ENCODE measurements at places on chromosomes 4 and X. TPM values are rescaled to one million over a fixed set of nuclear protein-coding genes. Genes with fewer than 3 reads are reported as not detected.

GRCh38 chrX:111411983-111412382 is at the start of gene DCX:
Gene DCX, minus strand, starts transcription at chrX:111412192. Its CDS starts 1,794 bp downstream, at chrX:111410398.
- H3K4me1 ChIP-seq: no peaks in the 10 kb centered on the region
- no peaks in the 10 kb centered on the region for H3K27me3 ChIP-seq

FAM53A gene
- 1.4 TPM for total RNA-seq

UGT2A3 gene
- total RNA-seq: 55.4 TPM

DNA sequence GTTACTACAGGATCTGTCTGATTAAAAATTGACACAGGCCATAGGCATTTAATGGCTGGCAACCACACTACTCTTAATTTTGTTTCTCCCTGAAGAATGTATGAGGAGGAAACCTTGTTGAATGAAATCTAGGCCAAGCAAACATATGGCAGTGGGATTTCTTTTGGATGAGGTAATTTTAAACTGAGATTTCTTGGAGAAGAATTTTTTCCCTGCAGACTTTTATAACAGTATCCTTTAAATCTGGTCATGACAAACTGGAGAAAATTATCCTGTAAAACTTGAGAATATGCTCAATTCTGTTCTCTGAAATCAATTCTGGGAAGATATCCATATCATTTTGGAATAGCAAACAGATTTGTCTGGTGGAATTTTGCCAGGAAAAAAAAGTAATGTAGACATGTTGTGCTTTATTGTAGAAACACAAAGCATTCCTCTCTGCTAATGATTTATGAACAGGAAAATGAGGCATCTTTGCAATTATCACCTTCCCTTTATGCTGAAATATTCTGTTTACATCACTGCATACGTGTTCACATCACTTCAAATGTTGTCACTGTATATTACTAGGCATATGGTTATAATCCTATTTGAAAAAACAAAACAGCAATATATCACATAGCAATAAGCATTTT is 108.3 kb upstream of the ARSJ start:
- no peak for DNase-seq
- H3K4me3 ChIP-seq: no peak overlapping the region
- H3K27ac ChIP-seq: no peak overlapping the region
- no peaks in the 10 kb centered on the region for H3K36me3 ChIP-seq
- H3K27me3 ChIP-seq: no peaks in the 10 kb centered on the region

GRCh38 chr4:173860094-173860493 is 330.1 kb upstream of the HAND2 start:
- no peaks in the 10 kb centered on the region for H3K4me1 ChIP-seq
- no peak overlapping the region for H3K27ac ChIP-seq
- no peaks in the 10 kb centered on the region for H3K27me3 ChIP-seq
- H3K36me3 ChIP-seq: no peaks in the 10 kb centered on the region
- DNase-seq: no peak
- no peak overlapping the region for H3K4me3 ChIP-seq

- H3K4me1 ChIP-seq: peaks cover 4% of the 10 kb centered on the region
- H3K27ac ChIP-seq: no peak overlapping the region
- no peak for DNase-seq
- H3K4me3 ChIP-seq: no peak overlapping the region
- no peaks in the 10 kb centered on the region for H3K27me3 ChIP-seq
- no peaks in the 10 kb centered on the region for H3K36me3 ChIP-seq
Observed at GRCh38 chr4:23458054-23458453, 431.8 kb downstream of the PPARGC1A start.

GRCh38 chr4:52903273-52903672 is 41.2 kb downstream of the RASL11B start:
- no peaks in the 10 kb centered on the region for H3K4me1 ChIP-seq
- H3K27ac ChIP-seq: no peak overlapping the region
- H3K4me3 ChIP-seq: no peak overlapping the region
- no peaks in the 10 kb centered on the region for H3K36me3 ChIP-seq

DNA sequence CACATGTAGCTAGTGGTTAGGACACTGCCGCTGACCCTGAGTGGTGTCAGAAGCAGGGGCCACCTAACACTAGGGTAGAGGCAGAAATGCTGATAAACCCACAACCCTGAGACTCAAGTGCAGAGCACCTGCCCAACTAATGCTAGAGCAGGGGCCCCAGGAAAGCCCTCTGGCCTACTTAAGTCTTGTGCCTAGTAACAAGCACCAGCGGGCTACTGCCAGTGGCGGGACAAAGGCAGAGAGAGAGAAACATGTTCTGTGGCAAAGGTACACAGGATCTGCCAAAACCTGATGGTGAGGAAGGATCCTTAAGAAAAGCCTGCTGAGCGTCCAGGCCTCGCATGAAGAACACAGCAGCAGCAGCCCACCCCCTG is 172.4 kb downstream of the PRDM5 start:
- H3K4me3 ChIP-seq: no peak overlapping the region
- no peak for DNase-seq
- no peak overlapping the region for H3K27ac ChIP-seq
- H3K4me1 ChIP-seq: no peaks in the 10 kb centered on the region
- H3K36me3 ChIP-seq: no peaks in the 10 kb centered on the region
- no peaks in the 10 kb centered on the region for H3K27me3 ChIP-seq

- H3K27me3 ChIP-seq: no peaks in the 10 kb centered on the region
- DNase-seq: no peak
- H3K4me3 ChIP-seq: no peak overlapping the region
- H3K4me1 ChIP-seq: no peaks in the 10 kb centered on the region
- no peak overlapping the region for H3K27ac ChIP-seq
Observed at GRCh38 chrX:141904262-141904661, 568 bp downstream of the MAGEC1 start.

PNMA3 gene
- total RNA-seq: not detected

GRCh38 chr4:53189011-53189410 is 176.8 kb downstream of the SCFD2 start:
- H3K27ac ChIP-seq: no peak overlapping the region
- H3K4me1 ChIP-seq: peaks cover 8% of the 10 kb centered on the region
- DNase-seq: no peak
- H3K36me3 ChIP-seq: no peaks in the 10 kb centered on the region
- no peaks in the 10 kb centered on the region for H3K27me3 ChIP-seq

DNA sequence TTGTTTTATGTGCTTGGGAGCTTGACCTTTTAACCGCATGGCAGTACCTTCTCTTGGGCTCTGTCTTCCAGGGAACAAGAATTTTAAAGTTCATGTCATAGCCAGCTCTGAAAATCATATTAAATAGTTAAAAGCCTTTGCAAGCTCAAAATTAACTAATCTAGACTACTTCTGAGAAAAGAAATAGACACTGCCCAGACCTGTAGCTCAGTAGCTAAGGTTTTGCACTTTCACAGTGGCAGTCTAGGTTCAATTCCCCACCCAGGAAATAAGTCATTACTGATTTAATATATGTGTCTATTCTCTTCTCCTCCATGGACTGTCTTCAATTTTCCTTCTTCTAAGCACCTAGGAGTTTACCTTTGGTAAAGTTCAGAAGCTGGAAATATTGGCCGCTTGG is 27.4 kb downstream of the HSD17B11 start:
- no peaks in the 10 kb centered on the region for H3K27me3 ChIP-seq
- no peak overlapping the region for H3K4me3 ChIP-seq
- H3K36me3 ChIP-seq: peaks cover 2% of the 10 kb centered on the region

DNA sequence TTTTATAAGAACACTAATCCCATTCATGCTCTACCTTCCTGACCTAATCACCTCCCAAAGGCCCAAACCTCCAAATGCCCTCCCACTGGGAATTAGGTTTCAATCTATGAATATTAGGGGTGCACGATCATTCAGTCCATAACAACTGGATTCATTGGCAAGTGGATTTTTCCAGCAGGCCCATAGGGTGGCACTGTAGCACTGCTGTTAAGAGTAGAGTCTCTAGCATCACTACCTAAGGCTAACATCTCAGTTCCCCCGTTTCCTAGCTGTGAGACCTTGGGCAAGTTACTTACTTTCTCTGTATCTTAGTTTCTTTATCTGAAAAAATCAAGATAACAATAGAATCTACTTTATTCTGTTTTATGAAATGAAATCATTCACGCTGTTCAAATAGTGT is 315.8 kb downstream of the STIM2 start:
- peak; percentile 25 for DNase-seq
- H3K4me1 ChIP-seq: no peaks in the 10 kb centered on the region
- no peak overlapping the region for H3K4me3 ChIP-seq
- no peaks in the 10 kb centered on the region for H3K36me3 ChIP-seq
- no peak overlapping the region for H3K27ac ChIP-seq

- H3K27ac ChIP-seq: no peak overlapping the region
- no peak overlapping the region for H3K4me3 ChIP-seq
- no peaks in the 10 kb centered on the region for H3K27me3 ChIP-seq
- H3K4me1 ChIP-seq: no peaks in the 10 kb centered on the region
Observed at GRCh38 chr4:164203476-164203875, 550.5 kb upstream of the SMIM31 start.

GRCh38 chrX:65667157-65667502 is 324 bp upstream of the MSN start:
- H3K36me3 ChIP-seq: no peaks in the 10 kb centered on the region
- H3K27me3 ChIP-seq: no peaks in the 10 kb centered on the region
- no peak for DNase-seq
- peak overlapping the region; percentile 59 for H3K4me3 ChIP-seq
- peak overlapping the region; percentile 91 for H3K27ac ChIP-seq

DNA sequence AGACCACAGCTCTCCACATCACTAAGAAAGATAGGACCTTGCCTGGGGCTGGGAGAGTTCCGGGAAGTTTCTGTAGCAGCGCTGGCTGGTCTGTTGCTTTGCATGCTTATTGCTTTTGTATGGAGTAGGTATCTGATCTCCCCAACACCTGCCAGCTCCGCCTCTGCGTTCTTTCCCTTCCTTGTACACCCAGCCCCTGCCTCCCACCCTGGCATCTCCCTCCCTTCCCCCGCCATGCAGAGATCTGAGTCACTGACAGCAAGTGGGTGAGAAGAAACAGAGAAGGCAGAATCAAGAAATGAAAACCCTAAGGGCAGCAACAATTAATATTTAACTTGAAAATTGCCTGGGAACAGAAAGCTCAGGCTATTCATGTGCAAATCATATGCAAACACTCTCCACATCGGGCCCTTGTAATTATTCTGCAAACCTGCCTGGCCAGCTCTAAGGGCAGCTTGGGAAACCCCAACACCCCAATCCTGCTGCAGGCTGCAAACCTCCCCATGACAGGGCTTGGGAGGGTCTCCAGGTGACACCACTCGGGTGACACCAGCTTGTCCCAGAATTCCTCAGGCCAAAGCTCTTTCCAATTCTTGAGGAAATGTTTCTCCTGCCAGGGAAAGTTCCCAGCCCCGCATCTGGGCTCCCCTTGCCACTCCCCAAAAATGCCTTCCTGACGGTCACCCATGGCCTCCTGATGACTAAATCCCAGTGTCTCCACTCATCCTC is 257.2 kb downstream of the FBXW7 start:
- H3K4me3 ChIP-seq: no peak overlapping the region

- H3K36me3 ChIP-seq: no peaks in the 10 kb centered on the region
- H3K4me1 ChIP-seq: no peaks in the 10 kb centered on the region
- H3K4me3 ChIP-seq: no peak overlapping the region
- no peak for DNase-seq
Observed at GRCh38 chr4:4356106-4357041, 30.5 kb upstream of the NSG1 start.

DNA sequence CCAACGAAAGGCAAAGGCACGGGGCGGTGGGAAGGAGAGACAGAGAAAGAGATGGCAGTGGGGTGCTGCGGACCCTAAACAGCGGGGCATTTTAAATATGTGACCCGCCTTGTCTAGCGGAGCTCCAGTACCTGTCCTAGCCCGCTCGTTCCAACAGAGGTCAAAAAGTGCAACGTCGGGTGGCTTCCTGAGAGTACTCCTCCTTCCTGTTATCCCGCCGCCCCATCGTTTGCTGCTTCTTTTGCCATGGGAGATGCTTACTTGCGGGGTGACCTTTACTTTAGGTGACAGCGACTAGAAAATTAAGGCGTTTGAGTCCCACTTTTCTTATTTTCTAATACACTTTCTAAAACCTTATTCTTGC is 735 bp downstream of the NRK start:
- DNase-seq: no peak
- no peaks in the 10 kb centered on the region for H3K4me1 ChIP-seq

PIM2 gene
- total RNA-seq: 11.2 TPM

SHOX gene
- not detected for total RNA-seq

DNA sequence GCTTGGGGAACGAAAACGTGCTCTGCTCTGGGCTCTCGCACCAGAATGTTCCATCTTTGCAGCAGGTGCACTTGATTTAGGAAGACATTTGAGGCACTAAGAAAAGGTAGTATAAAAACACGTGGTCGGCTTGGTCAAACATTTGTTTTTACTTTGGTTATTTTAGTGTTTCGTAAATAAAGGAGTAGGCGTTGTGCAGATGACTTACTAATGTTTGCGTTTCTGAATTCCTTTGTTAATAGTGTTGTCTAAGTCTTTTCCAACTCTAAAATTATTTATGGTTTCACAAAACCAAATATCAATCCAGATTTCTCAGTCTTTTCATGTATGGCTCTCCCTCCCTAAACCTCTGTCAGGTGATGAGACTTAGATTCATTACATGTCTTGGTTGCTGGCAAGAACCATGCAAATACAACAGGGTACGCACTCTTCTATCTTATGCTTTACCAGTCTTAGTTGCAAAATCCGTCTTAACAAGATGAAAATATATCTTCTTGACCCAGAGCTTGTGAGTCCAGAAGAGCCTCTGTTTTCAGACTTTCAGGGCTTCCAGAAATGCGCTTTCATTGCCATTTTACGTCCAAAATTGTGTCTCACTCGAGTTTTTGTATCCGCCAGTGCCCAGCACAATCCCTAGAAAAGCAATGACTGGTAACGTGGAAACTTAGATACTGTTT is 686 bp downstream of the MTHFD2L start:
- peak overlapping the region; percentile 92 for H3K27ac ChIP-seq
- DNase-seq: no peak

SLC9A6 gene
- total RNA-seq: 25.5 TPM

- DNase-seq: peak; percentile 50
- no peaks in the 10 kb centered on the region for H3K27me3 ChIP-seq
- H3K36me3 ChIP-seq: no peaks in the 10 kb centered on the region
- H3K27ac ChIP-seq: peak overlapping the region; percentile 98
Observed at GRCh38 chr4:140755774-140756318, 339 bp downstream of the TBC1D9 start.

- no peaks in the 10 kb centered on the region for H3K27me3 ChIP-seq
- H3K4me3 ChIP-seq: no peak overlapping the region
- peak overlapping the region; percentile 78 for H3K27ac ChIP-seq
- H3K36me3 ChIP-seq: no peaks in the 10 kb centered on the region
Observed at GRCh38 chr4:118898684-118899138, 10.1 kb downstream of the SYNPO2 start.
